ENCODE measurements at places on chromosomes 5 and 9.

GRCh38 chr5:111552896-111553295 lies 40.6 kb upstream of the STARD4 start:
- no peak for DNase-seq

- no peak for DNase-seq
Observed at GRCh38 chr9:16314476-16314875, 556.0 kb downstream of the BNC2 start.

- no peak for DNase-seq
Observed at GRCh38 chr5:88551724-88552345, 283.2 kb upstream of the TMEM161B start.

DNA sequence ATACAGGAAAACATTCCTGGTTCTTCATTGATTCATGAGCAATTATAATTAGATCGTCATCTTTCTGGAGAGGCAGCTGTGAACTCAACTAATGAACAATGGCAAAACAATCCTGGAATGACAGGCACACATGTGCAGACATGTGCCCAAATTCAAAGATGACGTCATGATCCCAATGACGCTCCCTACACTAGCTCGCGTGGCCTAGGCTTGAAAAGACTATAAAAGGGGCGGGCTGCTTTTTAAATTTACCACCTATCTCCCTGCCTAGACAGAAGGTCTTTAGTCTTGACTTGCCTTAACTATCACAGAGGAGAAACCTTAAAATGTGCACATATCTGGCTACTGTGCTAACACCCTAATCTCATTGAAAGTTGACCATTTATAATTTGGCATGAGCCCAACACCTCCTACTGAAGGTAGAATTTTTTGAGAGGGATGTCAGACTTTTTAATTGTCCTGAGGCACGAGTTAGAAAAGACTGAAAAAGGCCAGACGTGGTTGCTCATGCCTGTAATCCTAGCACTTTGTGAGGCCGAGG lies 88.2 kb downstream of the PRRT1B start:
- DNase-seq, result no peak

DNA sequence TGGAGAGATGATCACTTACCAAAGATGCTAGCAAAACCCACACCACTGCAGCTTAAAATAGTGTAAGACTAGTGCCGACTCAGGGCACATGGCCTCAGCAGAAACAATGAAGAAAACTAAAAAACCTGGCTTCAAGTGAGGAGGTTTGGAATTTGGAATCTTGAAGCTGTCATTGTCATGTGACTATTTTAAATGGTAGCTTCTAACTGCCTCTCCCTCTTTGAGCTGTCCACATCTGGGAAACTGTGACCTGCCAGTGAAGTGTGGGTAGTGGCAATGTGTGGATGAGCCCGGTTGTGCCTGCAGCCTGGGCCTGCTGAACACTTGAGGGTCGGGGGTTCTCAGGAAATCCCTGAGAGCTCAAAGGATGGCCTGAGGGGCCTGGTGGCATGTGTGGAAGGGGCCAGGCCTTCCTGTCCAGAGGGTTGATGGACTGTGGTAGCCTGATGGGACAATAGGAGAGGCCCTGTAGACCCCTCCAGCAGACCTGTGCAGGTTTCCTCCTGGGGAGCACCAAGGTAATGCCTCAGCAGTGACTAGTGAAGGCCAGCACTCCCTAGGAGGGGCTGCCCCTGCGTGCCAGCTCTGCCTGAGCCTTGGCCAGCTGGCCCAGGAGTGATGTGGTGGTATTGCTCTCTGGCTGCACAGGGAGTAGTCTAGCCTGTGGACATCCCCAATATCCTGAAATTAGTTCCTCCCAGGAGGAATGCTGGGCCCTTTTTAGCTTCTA lies 13.6 kb downstream of the USP20 start:
- no peak for DNase-seq

DNA sequence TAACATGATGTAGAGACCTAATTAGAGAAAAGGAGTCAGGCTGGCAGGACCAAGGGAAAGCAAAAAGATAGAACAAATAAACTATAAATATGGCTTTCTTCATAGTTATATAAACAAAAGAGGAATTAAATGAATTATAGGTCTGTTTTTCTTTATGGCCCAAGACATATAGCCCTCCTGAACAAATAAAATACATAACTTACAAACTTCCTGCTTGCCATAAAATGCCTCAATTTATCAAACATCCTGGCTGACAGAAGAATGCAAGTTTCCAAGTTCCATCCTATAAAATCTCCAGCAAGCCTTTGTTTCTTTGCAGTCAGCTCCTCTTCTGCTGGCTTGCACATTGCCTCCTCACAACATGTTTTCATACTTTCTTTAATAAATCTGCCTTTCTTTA lies 31.3 kb upstream of the IRGM start:
- no peak for DNase-seq

DNA sequence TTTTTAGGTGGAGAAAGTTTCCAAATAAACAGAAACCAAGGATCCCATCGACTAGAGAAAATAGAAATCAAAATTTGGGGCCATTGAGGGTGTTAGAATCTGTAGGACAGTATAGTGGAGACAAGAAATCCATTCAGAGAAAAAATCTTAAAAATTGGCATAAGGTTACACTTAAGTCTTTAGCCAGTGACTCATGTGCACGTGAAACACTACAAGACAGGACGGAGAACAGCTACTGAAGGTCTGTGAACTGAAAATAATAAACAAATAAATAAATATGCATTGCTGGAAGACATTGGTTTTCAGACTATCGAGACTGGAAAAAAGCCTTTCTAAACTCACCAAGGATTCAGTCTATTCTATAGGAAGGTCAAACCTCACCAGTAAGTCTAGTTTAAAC lies 1955.5 kb downstream of the MAT2B start:
- DNase-seq, result no peak

GRCh38 chr9:1404940-1405339 lies 354.8 kb downstream of the DMRT2 start:
- no peak for DNase-seq

DNA sequence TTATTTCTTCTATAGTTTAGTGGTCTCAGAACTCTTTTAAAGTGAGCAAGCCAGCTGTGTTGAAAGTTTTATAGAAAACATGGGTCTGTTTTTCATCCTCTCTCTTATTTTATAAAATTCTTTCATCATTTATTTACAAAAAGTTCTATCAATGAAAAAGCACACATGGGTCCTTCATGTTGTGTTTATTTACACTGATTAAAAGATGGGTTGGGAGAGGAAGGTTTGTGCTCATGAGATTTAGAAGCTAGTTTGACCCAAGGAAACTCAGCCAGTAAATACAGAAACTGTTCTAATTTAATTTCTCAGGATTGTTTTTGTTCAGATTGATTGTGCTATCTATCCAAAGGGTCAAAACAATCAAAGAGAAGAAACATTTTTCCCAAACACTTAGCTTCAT lies 178.8 kb upstream of the KLF9 start:
- no peak for DNase-seq
